ENCODE measurements at places on chromosomes 2 and 18.

DNA sequence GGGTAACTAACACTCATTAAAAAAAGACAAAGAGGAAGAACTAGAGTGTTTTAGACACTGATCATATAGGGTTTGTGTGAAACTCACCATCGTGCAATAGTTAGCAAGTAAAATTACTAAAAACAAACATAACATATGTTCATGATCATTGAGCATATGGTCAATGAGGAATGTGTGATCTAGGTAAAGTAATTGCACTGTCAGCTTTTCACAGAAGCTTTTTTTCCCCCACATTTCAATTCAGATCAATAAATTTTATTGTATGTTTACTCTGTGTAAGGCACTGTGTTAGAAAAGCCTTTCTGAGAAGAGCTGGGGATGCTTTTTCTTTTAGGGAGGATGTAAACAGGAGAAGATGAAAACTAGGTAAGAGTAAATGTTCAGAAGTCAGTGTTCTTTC, 348.2 kb downstream of the LRP1B start:
- no peak for DNase-seq

DNA sequence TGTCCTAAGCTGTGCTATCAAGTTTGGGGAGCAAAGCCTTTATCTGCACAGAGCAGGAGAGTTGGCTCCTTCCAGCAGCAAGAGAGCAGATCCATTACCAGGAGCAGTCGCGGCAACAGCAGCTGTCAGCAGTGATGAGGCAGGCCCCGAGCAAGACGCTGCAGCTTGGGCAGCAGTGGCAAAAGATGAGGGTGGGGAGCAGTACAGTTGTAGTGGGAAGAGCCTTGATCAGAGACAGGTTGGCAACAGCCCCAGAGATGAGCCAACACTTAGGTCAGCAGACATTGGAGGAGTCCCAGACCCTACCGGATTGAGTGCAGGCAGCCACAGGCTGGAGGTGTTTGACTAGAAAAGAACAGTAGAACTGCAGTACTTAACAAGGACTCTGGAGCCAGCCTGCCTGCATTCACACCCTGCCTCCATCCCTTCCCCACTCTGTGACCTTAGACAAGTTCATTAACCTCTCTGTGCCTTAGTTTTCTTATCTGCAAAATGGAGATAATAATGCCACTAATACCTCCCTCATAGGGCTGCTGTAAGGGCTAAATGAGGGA, 117.1 kb upstream of the SERTAD2 start:
- no peak for DNase-seq

DNA sequence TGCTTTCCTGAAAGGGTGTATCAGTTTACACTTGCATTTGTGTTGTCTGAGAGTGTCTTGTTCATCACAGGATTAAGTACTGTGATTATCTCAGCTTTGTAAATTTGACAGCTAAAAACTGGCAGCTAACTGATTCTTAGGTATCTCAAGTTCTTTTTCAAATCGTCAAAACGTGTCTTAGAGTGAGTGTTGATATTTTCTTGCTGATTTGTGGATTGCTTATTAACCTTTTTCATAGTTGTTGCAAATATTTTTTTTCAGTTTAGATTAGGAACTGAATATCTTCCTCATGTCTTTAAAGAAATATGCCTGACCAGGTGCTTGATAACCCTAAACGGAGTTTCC, 41.9 kb downstream of the LRRFIP1 start:
- DNase-seq = no peak

DNA sequence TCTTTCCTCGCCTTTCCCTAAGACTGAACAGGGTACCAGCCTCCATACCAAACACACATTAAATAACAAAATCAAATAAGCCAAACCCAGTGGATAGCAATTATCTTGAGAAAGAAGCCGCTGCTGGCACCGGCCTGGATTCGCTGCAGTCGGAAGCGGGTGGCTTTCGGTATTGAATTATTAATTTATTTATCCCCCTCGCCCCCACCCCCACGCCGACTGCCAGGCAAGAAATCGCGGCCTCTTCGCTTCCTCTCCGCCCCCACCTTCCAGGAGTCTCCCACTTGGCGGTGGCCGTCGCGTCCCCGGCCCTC, 370 bp upstream of the ZNF804A start:
- DNase-seq = no peak

DNA sequence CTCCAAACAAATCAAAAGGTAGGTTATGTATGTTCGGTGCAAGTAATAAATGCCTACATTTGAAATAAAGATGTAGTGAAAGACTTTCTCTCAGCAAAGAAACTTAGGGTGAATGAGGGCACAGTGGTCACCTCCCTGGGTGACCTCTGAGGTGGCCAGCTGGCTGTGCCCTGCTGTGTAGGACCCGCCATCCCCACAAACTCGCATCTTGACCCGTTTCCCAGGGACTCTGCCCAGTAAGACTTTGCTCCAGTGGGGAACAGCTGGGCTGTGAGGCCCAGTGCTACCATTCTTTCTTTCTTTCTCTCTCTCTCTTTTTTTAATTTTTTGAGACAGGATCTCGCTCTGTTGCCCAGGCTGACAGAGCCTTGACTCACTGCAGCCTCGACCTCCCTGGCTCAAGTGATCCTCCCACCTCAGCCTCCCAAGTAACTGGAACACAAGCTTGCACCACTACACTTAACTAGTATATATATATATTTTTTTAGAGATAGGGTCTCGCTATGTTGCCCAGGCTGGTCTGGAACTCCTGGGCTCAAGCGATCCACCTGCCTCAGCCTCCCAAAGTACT, 8.2 kb upstream of the GAREM2 start:
- DNase-seq = no peak

DNA sequence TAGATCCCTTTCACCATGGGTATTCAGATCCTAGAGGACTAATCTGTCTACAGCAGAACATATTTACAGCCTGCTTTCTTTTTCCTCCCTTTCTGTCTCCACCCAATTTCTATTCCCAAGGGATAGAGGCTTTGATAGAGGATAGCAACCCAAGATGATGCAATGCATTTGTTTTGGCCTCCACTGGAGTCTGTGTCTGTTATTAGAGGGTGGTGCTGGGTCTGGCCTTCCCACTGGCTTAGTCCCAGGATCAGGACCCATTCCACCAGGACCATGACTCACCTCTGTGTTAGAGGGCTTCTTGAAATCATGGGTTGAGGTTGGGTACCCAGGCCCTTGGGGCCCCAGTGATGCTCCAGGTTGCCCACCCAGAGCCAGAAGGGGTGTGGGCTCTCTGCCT, 239.7 kb upstream of the TNP1 start:
- DNase-seq = no peak

- no peak for DNase-seq
Measured at GRCh38 chr18:23882616-23883276, 131.8 kb upstream of the TTC39C start.

Data from DND-41 (cell line).